ENCODE measurements at places on chromosomes 16 and 17.

GRCh38 chr17:69373069-69373468 is 41.4 kb upstream of the MAP2K6 start:
- no peak for DNase-seq

DNA sequence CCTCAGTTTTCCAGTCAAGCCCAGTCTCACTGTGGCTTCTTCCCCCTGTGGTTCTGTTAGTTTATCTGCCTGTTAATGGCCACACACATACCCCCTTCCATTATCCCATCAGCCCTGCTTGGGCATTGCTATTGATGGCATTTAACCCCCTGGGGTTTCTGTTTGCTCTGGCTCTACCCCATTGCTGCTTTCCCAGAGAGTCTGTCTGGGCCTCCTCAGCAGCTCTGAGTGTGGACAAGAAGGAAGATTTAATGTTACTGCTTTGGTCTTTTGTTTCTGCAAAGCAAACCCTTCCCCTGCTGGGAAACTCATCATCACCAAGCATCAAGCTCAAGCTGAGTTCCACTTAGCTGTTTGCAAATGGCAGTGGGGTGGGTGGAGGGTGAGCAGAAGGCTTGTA is 162.7 kb downstream of the CCT6B start:
- DNase-seq = peak; percentile 99

GRCh38 chr17:17645961-17646360 is 35.3 kb upstream of the RAI1 start:
- DNase-seq = no peak

DNA sequence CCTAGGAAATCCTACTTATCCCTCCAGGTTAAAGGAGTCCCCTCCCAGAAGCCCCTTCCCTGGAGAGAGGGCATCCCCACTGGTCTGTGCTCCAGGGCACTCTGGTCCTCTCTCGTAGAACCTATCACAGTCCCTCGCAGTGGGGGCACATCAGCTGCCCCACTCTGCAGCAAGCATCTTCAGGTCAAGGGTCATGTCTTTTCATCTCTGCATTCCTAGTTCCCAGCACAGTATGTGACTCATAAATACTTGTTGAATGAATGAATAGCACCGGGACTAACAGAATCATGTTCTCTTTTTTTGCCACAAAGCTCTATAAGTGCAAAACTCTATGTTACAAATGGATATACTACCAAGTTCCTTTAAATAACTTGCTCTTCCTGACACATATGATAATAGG is 36.0 kb downstream of the RNF157 start:
- DNase-seq = no peak

- DNase-seq = no peak
Measured at GRCh38 chr16:4214215-4214621, 27.7 kb downstream of the SRL start.

DNA sequence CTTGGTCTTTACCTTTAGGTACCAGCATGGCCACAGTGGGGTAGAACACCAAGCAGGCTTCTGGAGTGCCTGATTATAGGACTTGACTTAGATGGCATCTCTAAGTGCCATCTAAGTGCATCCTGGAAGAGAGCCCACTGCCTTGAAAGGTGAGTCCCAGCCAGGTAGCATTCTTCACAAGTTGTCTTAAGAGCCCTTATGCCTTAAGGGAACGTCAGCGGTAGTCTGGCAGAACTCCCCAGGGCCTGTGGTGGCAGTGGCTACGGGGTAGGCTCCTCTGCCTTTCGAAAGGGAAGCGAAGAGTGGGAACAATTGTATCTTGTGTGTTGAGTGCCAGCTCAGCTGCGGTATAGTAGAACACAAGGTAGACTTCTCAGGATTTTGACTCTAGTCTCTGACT is 549.0 kb downstream of the HS3ST4 start:
- no peak for DNase-seq

- peak; percentile 30 for DNase-seq
Measured at GRCh38 chr17:64217249-64217691, 45.8 kb downstream of the TEX2 start.

GRCh38 chr17:63798572-63799106 is 24.7 kb downstream of the DDX42 start:
- DNase-seq = no peak

- no peak for DNase-seq
Measured at GRCh38 chr16:51473091-51473490, 322.0 kb upstream of the SALL1 start.

- no peak for DNase-seq
Measured at GRCh38 chr17:15385305-15385704, 43.9 kb upstream of the TEKT3 start.

DNA sequence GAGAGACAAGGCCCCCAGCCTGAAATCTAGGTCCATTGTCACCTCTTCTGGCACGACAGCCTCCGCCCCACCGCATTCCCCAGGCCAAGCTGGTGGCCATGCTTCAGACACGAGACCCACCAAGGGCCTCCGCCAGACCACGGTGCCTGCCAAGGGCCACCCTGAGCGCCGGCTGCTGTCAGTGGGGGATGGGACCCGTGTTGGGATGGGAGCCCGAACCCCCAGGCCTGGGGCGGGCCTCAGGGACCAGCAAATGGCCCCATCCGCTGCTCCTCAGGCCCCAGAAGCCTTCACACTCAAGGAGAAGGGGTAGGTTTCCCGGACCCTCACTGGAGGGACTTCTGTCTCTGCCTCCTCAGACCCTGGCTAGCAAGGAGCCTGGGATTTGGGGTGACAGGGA is 1.0 kb downstream of the TEDC2 start:
- no peak for DNase-seq

GRCh38 chr17:44792276-44792675 is 33.5 kb downstream of the ADAM11 start:
- DNase-seq = no peak

Data from NCI-H69 (cell line).